ENCODE measurements at places on chromosomes 5 and 9.

- H3K4me1 ChIP-seq: peaks cover 15% of the 10 kb centered on the region
- peaks cover 9% of the 10 kb centered on the region for H3K36me3 ChIP-seq
- H3K27ac ChIP-seq: no peak overlapping the region
- no peak overlapping the region for H3K4me3 ChIP-seq
- DNase-seq: no peak
Measured at GRCh38 chr5:88657136-88657535, 225.8 kb downstream of the MEF2C start.

DNA sequence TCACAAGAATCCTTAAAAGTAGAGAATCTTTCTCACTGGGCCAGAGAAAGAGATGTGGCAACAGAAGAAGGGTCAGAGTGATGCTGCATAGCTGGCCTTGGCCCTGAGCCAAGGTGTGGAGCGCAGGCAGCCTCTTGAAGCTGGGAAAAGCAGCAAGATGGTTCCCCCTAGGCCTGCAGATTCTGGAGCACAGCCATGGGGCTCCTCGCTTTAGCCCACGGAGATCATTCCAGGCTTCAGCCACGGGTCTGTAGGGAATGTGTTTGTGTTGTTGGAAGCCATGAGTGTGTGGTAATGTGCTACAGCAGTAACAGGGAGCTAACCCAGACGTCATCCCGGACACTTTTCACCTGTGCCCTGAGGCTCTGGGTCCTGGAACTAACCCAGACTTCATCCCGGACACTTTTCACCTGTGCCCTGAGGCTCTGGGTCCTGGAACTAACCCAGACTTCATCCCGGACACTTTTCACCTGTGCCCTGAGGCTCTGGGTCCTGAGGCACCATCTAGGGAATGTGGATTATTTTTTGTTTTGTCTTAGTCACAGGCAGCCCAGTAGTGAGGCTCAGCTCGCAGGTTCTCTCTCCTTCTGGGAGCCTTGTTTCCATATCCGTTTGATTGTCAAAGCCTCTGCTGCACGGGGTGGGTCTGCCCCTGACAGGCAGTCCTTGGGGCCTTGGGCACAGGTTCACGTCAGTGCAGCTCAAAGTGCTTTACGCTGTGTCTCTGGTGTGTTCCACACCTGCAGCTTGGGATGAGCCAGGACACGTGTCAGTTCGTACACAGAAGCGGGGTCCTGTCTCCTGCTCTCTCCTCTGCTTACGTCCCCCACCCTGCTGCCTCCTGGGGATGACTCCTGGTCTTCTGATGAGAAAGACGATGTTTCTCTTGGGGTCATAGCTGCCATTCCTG lies 56.3 kb upstream of the EXOC3 start:
- peaks cover 29% of the 10 kb centered on the region for H3K4me1 ChIP-seq
- no peaks in the 10 kb centered on the region for H3K27me3 ChIP-seq
- H3K27ac ChIP-seq: no peak overlapping the region
- no peak for DNase-seq
- H3K4me3 ChIP-seq: no peak overlapping the region
- H3K36me3 ChIP-seq: peaks cover 52% of the 10 kb centered on the region

- DNase-seq: no peak
- H3K36me3 ChIP-seq: peaks cover 68% of the 10 kb centered on the region
Measured at GRCh38 chr5:179829732-179830435, 9.2 kb downstream of the SQSTM1 start.

DNA sequence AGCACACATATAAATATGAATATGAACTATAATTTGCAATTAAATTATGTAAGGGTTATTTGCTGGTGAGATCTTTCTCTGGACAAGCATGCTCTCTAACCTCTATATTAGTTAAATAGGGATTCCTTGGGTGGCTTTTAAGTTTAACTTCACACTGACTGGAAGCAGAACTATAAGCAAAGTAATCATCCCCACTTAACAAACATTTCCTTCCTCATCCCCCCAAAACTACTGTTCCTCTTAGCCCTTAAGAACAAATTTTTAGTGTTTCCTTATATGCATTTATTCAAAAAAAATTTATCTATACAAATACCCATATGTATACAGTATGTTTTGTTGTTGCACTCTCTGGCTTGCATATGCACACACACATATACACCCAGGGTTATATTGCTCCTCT lies 512.1 kb upstream of the MEF2C start:
- no peaks in the 10 kb centered on the region for H3K4me1 ChIP-seq
- no peaks in the 10 kb centered on the region for H3K36me3 ChIP-seq
- no peaks in the 10 kb centered on the region for H3K27me3 ChIP-seq
- no peak overlapping the region for H3K27ac ChIP-seq
- H3K4me3 ChIP-seq: no peak overlapping the region

GRCh38 chr5:68147659-68148058 lies 67.9 kb upstream of the PIK3R1 start:
- no peak overlapping the region for H3K27ac ChIP-seq
- no peaks in the 10 kb centered on the region for H3K27me3 ChIP-seq
- no peaks in the 10 kb centered on the region for H3K4me1 ChIP-seq
- no peaks in the 10 kb centered on the region for H3K36me3 ChIP-seq

DNA sequence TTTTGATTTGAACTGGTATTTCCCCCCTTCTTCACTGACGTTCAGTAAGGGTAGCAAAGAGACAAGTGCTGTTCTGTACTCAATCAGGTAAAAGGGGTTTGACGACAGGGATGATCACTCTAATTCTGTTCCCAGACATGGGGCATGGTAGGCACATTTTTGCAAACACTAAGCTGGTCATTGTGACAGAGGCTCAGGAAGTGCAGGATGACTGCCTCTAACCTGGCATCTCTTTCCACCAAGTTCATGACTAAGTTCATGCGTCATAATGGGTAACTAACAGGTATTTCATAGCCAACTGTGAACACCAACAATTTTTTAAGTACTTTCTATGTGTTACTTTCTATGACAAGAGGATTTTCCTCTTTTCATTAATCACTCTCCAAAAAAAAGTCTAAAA lies 166.5 kb downstream of the MAPKAP1 start:
- H3K4me1 ChIP-seq: no peaks in the 10 kb centered on the region
- H3K27ac ChIP-seq: no peak overlapping the region
- DNase-seq: no peak
- no peaks in the 10 kb centered on the region for H3K27me3 ChIP-seq

- H3K36me3 ChIP-seq: no peaks in the 10 kb centered on the region
- no peak for DNase-seq
- H3K27ac ChIP-seq: no peak overlapping the region
- H3K27me3 ChIP-seq: no peaks in the 10 kb centered on the region
- H3K4me3 ChIP-seq: no peak overlapping the region
Measured at GRCh38 chr9:77449240-77450084, 198.7 kb downstream of the GNA14 start.

DNA sequence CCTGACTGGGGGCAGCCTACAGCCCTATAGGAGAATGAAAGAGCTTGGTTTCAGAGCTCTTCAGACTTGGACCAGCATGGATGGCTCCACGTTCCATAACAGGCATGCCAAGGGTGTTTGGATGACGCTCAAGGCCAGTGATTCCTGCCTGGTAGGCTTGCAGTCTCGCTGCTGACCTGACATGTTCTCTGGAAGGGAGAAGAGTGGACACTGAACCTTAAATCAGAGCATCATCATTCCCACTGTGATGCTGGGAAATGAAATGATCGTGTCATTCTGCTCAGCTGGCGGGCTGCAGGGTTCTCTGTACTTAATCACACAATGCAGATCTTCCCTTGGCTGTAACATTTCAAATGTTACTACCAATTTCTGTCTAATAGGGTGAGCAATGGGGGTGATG lies 57.0 kb downstream of the CFAP90 start:
- H3K27me3 ChIP-seq: peaks cover 31% of the 10 kb centered on the region
- no peaks in the 10 kb centered on the region for H3K4me1 ChIP-seq
- H3K36me3 ChIP-seq: no peaks in the 10 kb centered on the region
- no peak overlapping the region for H3K4me3 ChIP-seq

- DNase-seq: no peak
- H3K36me3 ChIP-seq: no peaks in the 10 kb centered on the region
- peaks cover 6% of the 10 kb centered on the region for H3K27me3 ChIP-seq
- H3K4me3 ChIP-seq: no peak overlapping the region
- no peaks in the 10 kb centered on the region for H3K4me1 ChIP-seq
Measured at GRCh38 chr5:160448886-160449285, 27.2 kb downstream of the PTTG1 start.

DNA sequence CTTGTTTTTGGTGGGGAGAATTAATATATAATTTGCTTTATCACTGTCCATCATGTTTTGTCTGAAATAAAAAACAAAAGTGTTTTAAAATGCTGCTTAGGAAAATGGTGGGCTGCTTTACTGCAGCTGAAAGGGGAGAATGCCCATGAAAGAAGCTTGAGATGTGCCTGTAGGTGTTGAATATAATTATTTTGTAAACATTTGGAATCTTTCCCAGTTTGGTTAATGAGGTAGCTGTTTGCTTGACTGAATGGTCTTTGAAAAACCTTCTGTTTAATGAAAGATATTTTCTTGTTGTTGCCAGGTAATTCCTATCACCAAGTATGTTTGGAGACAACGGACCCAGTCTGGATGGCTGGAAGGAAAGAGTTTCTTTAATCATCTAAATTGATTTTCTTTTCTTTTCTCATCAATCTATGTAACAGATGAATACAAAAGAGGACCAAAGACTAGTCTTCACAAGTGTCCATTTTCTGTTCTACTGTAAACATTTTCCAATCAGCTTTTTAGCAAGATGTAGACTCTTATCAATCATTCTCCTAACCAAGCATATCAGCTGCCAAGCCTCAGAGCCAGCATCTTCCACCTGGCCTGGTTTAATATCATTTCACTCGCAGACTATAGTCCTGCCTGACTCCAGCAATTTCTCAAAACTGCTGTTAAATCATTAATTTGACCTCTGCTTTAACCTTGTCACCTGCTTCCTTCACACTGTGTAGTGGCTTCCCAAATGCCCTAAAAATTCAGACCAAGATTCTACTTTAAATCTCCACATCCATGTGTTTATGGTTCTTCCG lies 441.2 kb upstream of the CHD1 start:
- DNase-seq: no peak
- H3K4me1 ChIP-seq: no peaks in the 10 kb centered on the region
- H3K36me3 ChIP-seq: no peaks in the 10 kb centered on the region
- no peak overlapping the region for H3K4me3 ChIP-seq

DNA sequence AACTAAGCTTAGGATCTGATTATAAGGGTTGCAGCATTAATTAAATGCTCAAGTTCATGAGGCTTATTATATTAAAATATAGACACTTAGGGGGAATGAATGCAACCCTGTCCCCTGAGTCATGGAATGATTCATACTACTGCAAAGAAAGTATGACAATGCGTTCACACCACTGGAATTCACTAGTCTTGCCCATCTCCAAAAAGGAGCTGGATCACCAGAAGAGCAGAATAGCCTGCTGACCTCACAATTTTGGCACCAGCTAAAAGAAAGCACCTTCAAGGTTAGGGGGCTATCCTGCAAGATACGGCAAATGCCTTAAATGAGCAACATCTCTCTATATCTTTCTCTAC lies 32.0 kb upstream of the TMED7 start:
- no peaks in the 10 kb centered on the region for H3K36me3 ChIP-seq
- H3K4me1 ChIP-seq: no peaks in the 10 kb centered on the region
- H3K27me3 ChIP-seq: peaks cover 11% of the 10 kb centered on the region
- no peak for DNase-seq
- H3K27ac ChIP-seq: no peak overlapping the region
- H3K4me3 ChIP-seq: no peak overlapping the region

DNA sequence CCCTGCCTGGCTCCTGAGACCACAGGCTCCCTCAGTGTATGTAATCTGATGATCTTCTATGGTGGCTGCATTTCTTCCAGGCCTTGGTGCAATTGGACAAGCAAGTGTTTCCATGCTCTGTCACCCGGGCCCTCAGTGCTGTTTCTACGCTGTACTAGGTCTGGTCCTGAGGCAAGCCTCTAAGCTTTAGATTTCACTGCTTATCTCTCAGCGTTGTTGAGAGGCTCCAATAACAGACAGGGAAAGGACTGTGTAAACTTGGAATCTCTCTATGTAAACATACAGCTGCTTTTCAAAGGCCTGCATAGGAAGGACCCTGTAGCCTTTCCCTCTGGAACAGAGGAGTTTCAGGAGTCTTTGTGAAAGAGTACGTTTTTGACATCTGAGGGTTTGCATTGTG lies 38.6 kb upstream of the NFIB start:
- no peaks in the 10 kb centered on the region for H3K36me3 ChIP-seq
- no peak overlapping the region for H3K27ac ChIP-seq

DNA sequence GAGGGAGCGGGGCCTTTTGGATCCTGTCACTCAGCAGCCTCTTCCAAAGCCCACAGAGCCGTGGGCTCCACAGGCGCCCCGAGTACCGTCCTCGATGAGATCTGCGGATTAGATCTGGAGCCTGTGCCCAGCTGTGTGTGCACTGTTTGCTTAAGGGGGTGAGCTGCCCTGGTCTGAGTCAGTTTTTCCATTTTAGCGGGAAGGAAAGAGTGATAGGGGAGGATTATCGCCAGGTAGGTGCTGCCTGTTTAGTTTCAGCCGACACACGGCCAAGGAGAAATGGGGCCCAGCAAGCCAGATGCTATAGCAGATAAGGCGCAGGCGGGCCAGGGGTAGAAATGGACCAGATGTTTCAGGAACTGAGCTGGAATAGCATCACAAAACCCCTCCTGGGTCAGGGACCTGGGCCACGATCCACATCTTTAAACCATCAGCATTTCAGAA lies 18.1 kb downstream of the COL5A1 start:
- no peak for DNase-seq
- H3K27ac ChIP-seq: no peak overlapping the region
- H3K4me3 ChIP-seq: no peak overlapping the region

GRCh38 chr5:154506716-154507080 lies 28.7 kb upstream of the HAND1 start:
- H3K27me3 ChIP-seq: peaks cover 50% of the 10 kb centered on the region
- no peak for DNase-seq
- peaks cover 3% of the 10 kb centered on the region for H3K4me1 ChIP-seq
- no peak overlapping the region for H3K4me3 ChIP-seq
- H3K27ac ChIP-seq: no peak overlapping the region

GRCh38 chr5:148921350-148921749 lies 94.9 kb downstream of the ADRB2 start:
- no peaks in the 10 kb centered on the region for H3K36me3 ChIP-seq
- no peak overlapping the region for H3K27ac ChIP-seq
- H3K27me3 ChIP-seq: peaks cover 30% of the 10 kb centered on the region

- DNase-seq: no peak
- H3K27me3 ChIP-seq: no peaks in the 10 kb centered on the region
- H3K27ac ChIP-seq: no peak overlapping the region
- no peak overlapping the region for H3K4me3 ChIP-seq
Measured at GRCh38 chr9:120410925-120411501, 169.0 kb downstream of the CDK5RAP2 start.

- H3K27ac ChIP-seq: no peak overlapping the region
- DNase-seq: no peak
- no peaks in the 10 kb centered on the region for H3K36me3 ChIP-seq
Measured at GRCh38 chr5:54832045-54832444, 153.3 kb downstream of the ESM1 start.

- no peaks in the 10 kb centered on the region for H3K4me1 ChIP-seq
- DNase-seq: no peak
- no peaks in the 10 kb centered on the region for H3K27me3 ChIP-seq
- H3K27ac ChIP-seq: no peak overlapping the region
Measured at GRCh38 chr5:105978011-105978410, 1692.7 kb downstream of the EFNA5 start.

DNA sequence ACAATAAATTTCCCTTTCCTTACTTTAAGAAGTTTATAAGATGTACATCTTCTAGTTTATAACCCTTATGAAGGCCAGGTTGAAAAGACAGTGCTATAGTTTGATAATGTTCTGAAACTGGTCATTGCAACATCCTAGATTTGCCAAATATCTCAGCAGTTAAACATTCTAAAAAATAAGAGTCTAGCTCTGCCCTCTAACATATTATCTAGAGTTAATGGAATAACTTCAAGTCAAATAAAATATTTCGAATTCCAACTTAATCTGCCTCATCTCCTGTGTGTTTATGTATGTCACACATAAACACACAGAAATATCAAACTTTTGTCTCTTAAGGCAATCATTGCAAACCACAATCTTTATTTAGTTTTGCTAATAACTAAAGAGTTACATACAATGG lies 796.6 kb downstream of the TLE1 start:
- DNase-seq: no peak
- no peak overlapping the region for H3K4me3 ChIP-seq
- no peaks in the 10 kb centered on the region for H3K27me3 ChIP-seq
- no peak overlapping the region for H3K27ac ChIP-seq
- H3K4me1 ChIP-seq: no peaks in the 10 kb centered on the region
